Stimulated activated CD8-positive, alpha-beta memory T cell treated with anti-CD3 and anti-CD28 coated beads, Interleukin-7, amount 100 ng/mL, for 1 hour (primary cell): ENCODE measurements at places on chromosomes 2 and 18.

DNA sequence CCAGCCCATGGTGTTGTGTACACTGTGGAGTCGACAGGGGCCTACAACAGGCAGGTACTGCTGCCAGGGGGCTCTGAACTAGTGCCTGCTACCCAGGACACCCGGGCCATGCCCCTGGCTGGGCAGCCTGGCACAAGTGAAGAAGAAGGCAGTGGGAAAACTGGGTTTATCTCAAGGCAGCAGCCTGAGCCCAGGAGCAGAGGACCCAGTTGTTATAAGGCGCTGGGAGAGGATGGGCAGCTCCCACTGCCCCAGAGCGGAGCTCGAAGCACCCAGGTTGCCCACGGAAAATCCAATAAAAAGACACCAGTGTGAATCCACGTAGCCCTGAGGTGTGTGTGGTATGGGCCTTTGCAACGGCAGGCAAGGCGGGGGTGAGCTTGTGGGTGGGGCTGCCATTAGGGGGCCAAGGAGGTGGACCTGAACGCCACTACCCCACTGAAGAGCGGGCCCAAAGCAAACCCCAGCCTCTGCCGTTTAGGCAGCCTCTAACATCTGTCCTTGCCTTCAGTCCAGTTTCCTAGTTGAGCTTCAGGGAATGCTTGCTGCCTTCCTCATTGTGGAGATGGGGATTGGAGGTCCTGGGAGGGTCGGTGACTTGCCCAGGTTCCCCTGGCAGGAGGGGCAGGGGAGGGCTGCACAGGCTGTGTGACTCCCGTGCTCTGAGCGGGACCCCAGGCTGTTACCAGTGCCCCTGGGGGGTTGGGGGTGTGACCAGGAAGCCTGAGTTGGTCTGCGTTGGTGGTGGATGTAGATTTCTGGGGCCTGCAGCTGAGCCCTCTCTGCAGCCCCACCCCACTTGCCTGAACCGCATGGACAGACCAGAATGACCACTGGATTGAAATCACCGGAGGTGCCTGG lies 16.0 kb downstream of the ARID5A start:
- no peak for DNase-seq

DNA sequence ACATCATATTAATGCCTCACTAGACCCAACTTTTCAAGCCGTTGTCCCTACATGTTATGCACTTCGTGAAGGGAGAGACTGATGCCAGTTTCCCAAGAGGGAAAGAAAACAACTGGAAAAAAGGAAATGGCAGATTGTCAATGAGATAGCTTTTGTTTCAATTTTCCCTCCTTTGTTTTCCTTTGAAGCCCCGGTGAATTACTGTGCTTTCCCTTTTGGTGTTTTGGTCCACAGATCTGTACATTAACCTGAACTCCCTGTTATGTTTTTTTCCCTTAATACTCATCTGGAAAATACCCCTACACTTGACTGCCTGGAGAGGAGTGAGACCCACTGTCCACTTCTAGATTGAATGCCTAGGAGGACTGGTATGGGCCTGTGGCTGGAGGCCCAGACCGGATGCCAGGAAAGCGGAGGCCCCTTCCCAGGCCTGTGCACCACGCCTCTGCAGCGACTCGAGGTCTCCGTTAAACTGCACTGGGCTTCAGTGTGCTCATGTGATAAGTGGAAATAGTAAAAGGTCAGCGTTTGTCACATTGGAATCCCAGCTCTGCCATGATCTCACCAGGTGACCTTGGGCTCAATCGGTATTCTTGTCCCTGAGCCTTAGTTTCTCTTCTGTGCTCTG lies 106.4 kb downstream of the GATA6 start:
- no peak for DNase-seq

DNA sequence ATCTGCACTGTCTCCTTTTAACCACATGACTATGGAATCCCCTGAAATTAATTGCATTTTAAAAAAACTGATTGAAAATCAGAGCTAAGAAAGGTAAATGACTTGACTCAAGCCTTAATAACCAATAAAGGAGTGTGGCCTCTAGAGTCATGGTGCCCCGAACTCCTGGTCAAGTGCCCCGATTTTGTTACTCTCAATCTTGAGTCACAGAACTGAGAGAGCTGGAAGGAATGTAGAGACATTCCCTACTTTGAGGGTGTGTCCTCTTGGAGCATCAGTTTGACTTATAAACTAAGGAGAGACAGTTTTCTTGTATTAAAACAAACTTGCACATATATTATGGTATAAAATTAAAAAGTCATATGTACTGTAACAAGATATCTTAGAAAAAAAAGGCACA lies 2.4 kb downstream of the WDR43 start:
- DNase-seq, result no peak

- DNase-seq, result no peak
Measured at GRCh38 chr2:58826795-58827194, 585.7 kb upstream of the FANCL start.

DNA sequence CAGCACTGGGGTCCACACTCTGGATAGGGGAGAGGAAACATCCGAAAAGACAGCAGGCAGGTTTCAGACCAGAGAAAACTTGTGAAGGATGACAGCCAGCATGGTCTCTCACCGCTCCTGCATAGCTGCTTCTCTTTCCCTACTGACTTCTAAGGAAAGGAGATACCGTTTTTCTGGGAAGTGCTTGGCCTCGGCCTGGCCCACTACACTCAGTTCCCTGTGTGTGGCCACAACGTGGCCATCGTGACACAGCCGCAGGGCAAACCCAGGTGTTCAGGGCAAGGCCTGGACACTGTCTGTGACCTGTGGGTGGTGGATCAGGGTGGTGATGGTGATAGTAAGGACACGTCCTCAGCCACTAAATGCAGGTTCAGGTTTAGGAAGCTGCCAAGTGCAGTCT lies 34.2 kb upstream of the ACAA2 start:
- DNase-seq, result no peak
